SJSA1 (cell line): ENCODE measurements at places on chromosomes 1 and 21. TPM values are rescaled to one million over a fixed set of nuclear protein-coding genes. Genes with fewer than 3 reads are reported as not detected.

DNA sequence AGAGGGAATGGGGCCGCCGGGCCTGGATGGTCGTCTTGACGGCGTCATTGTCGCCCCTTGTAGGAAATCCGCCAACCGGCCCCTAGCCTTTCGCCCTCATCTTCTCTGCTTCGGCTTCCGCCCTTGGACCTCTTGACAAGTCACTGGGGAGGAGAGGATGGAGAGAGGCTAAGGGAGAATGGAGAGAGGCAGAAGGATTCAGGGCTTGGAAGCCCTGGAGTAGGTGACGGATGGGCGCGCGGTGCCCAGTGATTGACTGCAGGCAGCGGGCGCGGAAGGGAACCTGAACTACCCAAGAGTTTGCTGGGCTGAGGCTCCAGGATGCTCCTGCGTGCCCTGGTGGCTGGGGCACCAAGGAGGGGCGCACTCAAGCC is 651 bp downstream of the PDE4B start:
- H3K36me3 ChIP-seq = no peaks in the 10 kb centered on the region
- no peak overlapping the region for H3K4me3 ChIP-seq
- DNase-seq = no peak

DNA sequence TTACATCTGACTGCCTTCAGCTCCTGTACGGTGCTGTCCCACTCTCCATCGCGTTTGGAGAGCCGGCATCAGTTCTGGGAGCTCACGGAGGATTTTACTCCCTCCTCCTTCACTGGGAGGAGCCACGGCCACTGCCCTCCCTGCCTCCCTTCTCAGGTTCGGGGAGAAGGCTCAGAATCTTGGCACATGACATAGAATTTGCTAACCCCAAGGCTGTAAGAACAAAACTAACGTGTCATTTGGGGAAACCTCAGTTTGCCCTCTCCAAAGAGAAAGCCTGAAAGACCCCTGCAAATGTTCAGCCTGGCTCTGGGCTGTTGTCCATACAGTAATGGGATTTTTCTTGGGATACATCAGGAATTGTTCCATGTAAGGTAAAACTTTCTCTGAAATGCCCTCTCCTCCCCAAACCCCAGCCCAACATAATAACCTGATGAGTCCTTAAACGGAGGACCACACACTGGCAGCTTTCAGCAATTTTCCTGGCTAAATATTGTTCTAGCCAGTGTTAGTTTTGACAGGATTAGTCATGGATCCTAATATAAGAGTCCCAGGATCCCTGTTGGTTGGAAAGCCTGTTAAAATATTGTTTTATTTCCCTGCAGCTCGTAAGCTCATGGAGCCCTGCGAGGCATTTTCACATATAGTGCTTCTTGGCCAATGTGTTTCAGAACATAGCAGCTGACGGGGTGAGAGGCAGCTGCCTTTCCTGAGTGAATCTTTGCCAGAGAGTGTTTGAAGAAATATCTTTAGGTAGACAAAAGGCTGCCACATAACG is 98.8 kb downstream of the RHOU start:
- H3K27ac ChIP-seq = 0 out of 2 replicates have a peak overlapping the region, but pooled peaks have one; percentile 4
- H3K4me3 ChIP-seq = no peak overlapping the region
- H3K36me3 ChIP-seq = no peaks in the 10 kb centered on the region
- no peaks in the 10 kb centered on the region for H3K27me3 ChIP-seq

DNA sequence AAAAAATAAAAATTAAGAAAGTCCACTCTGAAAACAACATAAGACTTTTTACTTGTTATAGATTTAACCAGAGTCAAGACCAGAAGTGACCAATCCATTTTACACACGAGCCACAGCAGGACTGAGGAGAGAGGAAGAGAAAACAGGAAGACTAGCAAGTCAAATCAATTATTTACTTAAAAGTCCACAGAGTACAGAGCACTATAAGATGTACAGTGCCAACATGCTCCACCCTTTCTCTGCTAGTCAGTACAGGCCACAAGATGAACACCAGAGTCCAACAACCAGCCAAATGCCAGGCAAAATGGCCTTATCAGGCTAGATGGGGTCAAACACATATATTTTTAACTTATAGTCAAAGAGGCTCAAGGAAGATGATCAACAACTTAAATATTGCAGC is 19.5 kb downstream of the LUZP1 start:
- peaks cover 26% of the 10 kb centered on the region for H3K4me1 ChIP-seq
- H3K36me3 ChIP-seq = peaks cover 24% of the 10 kb centered on the region
- no peak for DNase-seq

- H3K4me3 ChIP-seq = no peak overlapping the region
- no peak overlapping the region for H3K27ac ChIP-seq
Observed at GRCh38 chr1:115408533-115408932, 70.5 kb upstream of the NGF start.

DNA sequence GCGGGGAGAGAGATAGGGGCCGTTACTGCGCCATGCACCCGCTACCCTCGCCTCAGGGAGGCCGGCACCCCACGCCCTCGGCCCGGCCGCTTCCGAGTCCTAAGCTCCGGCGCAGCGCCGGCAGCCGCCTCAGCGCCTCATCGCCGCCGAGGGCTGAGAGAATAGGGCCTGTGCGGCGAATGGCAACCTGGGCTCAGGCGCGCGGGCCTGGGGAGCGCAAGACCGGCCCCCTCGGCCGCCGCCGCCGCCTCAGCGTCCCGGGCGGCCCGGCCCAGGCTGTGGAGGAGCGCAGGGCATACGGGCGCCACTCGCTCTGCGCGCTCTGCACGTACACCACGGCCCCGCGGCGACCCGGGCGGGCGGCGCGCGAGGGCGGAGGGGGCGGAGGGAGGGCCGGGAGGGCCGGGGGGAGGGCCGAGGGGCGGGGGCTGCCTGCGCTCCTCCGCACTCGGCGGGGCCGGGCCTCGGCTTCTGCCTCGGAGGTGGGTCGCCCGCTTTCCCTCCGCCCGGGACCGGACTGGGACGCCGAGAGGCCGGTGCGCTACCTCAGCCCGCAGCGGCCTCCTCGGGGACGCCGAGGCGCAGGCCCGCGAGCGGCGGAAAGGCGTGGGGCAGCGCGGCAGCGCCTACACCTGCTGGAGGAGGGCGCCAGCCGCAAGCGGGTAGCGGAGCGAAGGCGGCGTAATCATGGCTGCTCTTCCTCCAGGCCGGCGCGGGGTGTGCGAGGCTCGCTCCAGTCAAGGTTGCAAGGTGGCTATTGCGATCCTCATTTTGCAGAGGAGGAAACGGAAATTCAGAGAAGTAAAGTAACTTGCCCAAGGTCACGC is at the start of gene EGLN1:
Gene EGLN1 (minus strand): TSS at position 317 of the 827 bp plus-strand sequence. CDS start 399 bp downstream, outside the sequence.
- H3K36me3 ChIP-seq = peaks cover 23% of the 10 kb centered on the region
- H3K27me3 ChIP-seq = no peaks in the 10 kb centered on the region
- H3K27ac ChIP-seq = peak within 1 kb of the TSS; percentile 84
- peaks cover 36% of the 10 kb centered on the region for H3K4me1 ChIP-seq
- peak; percentile 85 for DNase-seq

DNA sequence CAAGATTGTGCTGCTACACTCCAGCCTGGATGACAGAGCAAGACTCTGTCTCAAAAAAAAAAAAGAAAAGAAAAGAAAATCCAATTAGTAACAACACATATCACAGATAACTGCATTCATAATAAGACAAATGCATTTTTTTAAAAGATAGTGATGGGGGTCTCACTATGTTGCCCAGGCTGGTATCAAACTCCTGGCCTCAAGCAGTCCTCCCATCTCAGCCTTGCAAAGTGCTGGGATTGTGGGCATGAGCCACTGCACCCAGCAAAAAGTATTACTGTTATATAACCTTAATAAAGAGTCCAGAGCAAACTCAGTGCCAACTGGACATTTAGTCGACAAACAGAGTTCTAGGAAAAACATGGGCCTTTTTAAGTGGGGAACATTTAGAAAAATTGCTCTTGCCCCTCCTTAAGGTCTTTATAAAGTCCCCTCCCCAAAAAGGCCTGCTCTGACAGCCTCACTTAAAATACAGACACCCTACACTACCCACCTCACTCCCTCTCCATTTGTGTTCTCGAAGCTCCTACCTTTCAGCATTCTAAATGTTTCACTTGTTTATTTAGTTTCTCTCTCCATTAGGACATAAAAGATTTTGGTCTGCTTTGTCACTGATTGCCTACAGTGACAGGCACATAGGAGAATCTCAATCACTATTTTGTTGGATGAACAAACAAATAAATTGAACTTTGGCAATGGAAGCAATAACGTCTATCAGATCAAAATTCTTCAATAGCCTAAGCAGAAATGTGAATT is 7.5 kb downstream of the ABCB10 start:
- H3K4me1 ChIP-seq = no peaks in the 10 kb centered on the region
- no peak overlapping the region for H3K4me3 ChIP-seq
- peaks cover 15% of the 10 kb centered on the region for H3K36me3 ChIP-seq
- DNase-seq = no peak

The PLA2G2D gene
- total RNA-seq = not detected in 2 replicates

The RNU1-3 gene
- under 0.01 and 294 TPM in 2 replicates for total RNA-seq

DNA sequence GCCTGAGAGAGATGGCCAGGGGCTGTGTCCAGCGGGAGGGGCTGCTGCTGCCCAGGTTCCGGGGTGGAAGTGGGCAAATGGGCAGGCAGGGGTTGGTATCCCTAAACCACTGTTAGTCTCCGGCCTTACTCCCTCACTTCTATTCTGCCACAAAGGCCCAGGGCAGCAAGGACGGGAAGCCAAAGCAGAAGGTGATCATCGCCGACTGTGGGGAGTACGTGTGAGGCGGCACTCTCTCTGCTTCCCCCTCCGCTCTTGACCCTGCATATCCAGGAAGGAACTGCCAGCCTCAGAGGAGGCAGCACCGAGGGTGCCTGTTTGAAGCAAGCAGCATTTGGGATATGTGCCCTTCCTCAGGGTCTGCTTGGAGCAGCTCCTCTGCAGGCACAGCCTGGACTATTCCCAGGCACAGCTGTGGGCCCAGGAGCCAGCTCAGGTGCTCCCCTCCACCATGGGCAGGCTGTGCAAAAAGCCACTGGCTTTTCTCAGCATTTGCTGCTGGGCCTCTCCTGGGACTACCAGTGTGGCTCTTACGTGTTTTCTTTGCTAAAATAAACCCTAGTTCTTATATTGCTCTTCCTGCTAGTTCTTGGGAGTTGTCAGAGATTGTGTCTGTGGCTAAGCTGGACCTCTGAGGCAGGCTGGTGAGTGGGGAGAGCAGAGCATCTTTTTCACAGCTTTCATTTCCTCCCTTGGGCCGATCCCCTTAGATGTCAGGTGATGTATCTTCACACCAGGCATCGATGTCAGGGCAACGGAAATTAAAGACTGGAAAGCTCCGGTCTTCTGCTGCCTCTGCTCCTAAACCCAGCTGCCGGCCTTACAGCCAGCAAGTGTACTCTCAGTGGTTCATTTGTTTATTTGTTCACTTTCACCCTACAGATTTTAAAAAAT is 14.7 kb downstream of the PPIE start:
- no peak overlapping the region for H3K4me3 ChIP-seq
- no peaks in the 10 kb centered on the region for H3K27me3 ChIP-seq
- no peak overlapping the region for H3K27ac ChIP-seq
- peaks cover 93% of the 10 kb centered on the region for H3K36me3 ChIP-seq

GRCh38 chr1:27517907-27518718 is 28.1 kb upstream of the WASF2 start:
- H3K4me1 ChIP-seq = no peaks in the 10 kb centered on the region
- no peak for DNase-seq
- no peaks in the 10 kb centered on the region for H3K27me3 ChIP-seq
- H3K4me3 ChIP-seq = no peak overlapping the region

GRCh38 chr1:27399251-27400025 is 7.0 kb downstream of the GPR3 start:
- no peaks in the 10 kb centered on the region for H3K27me3 ChIP-seq
- DNase-seq = no peak
- peaks cover 10% of the 10 kb centered on the region; the same call in 1 of the 2 replicates for H3K36me3 ChIP-seq
- no peak overlapping the region for H3K27ac ChIP-seq

DNA sequence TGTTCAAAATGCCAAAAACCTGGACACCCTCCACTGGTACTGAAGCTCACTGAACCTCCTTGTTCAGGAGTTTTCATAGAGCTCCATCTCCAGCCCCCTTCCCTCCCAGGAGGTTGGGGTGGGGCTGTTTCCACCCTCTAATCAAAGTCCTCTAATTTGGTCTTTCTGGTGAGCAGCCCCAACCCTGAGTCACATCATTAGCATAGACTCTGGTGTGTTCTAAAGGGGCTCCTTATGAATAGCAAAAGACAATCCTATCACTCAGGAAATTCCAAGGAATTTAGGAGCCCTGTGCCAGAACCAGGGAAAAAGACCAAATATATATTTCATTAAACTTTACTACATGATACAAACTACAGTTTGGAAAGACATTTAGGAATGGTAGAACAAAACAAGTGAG is 13.2 kb upstream of the UBE4B start:
- no peak overlapping the region for H3K27ac ChIP-seq
- DNase-seq = no peak
- H3K36me3 ChIP-seq = no peaks in the 10 kb centered on the region
- H3K4me1 ChIP-seq = 0 out of 2 replicates have a peak, but pooled peaks cover 3% of the 10 kb centered on the region

DNA sequence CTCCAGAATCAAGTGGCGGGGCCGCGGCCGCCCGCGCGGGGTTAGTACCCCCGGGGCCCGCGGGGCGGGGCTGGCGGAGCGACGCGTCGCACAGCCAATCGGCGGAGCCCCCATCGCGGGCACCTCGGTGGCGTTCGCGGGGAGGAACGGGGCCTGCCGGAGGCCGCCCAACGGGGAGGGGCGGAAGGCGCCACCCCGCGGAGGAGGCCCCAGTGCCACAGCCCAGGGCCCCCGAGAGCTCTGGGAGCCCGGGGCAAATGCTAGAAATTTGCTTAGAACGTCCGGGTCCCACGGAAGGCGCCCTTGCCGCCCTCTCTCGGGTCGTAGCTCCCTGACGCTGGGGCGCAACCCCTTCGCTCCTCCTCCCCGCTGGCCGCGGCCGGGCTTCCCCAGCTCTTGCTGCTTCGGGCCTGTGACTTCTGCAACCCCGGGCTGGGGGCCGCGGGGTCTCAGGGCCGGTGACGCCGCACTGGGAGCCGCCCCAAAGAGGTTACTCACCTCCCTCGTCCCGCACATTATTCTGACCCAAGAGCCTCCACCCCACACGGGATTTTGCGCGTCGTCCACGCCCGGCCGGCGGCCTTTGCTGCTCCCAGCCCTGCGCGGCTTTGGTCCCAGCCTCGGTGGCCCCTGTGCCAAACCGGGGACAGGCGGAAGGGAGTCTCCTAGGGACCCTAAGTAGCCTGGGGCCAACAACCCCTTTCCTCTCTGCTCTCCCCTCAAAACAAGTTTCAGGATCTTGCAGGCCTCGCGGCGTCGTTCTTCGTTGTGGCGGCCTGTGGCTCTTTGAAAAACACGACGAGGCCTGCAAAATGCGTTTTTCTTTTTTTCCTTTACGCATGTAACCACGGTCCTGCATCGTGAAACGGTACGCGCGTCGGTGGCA is at the start of gene RUNX3:
Gene RUNX3 (minus strand): TSS at position 17 of the 886 bp plus-strand sequence. CDS start 408 bp downstream, outside the sequence.
- H3K27ac ChIP-seq = peak within 1 kb of the TSS; percentile 7
- H3K36me3 ChIP-seq = peaks cover 33% of the 10 kb centered on the region
- H3K27me3 ChIP-seq = no peaks in the 10 kb centered on the region
- H3K4me1 ChIP-seq = peaks cover 45% of the 10 kb centered on the region
- H3K4me3 ChIP-seq = peak within 1 kb of the TSS; percentile 85

DNA sequence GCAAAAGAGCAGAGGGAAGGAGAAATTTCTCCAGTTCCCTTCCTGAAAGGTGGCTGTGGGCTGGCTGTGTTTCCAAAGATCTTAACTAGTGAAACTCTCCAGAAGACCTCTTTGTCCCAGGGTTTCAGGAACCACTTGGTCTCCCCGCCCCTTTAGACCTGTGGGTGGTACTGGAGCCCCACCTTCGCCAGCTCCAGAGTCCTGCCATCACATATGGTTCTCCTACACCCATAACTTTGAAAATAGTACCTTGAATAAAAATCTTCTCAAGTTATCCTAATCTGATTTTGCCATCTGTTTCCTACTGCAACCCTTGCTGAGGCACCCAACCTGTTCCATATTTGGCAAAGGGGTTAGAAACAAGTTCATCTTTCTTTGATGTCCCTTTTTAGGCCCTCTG is 303.9 kb downstream of the SEC16B start:
- no peak overlapping the region for H3K4me3 ChIP-seq
- DNase-seq = no peak
- H3K27me3 ChIP-seq = no peaks in the 10 kb centered on the region
- H3K4me1 ChIP-seq = no peaks in the 10 kb centered on the region
- no peaks in the 10 kb centered on the region for H3K36me3 ChIP-seq

The MARK1 gene
- total RNA-seq = 0.08 TPM in 1 of 2 replicates, not detected in the other

The COL6A1 gene
- total RNA-seq = 108 and 149 TPM in 2 replicates

The KCNC4 gene
- 0.26 and 1.2 TPM in 2 replicates for total RNA-seq
